ENCODE measurements at places on chromosomes 16 and 17.

- no peak for DNase-seq
Observed at GRCh38 chr16:52257534-52257933, 289.4 kb downstream of the TOX3 start.

DNA sequence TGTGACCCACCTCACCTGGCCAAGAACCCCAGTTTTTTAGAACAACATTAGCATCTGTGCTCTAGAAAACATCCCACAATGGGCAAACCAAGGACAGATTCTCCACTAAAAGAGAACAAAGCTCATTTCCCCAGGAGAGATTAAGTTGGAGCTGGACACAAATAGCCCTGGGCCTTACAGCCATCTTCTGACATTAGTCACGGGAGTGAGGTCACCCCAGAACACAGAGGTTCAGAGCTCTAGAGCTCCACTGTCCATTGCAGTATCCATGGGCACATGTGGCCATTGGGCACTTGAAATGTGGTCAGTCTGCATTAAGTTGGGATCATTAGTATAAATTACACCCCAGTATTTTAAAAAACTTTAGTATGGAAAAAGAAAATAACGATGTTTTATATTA, 47.6 kb upstream of the RBBP6 start:
- DNase-seq, result no peak

DNA sequence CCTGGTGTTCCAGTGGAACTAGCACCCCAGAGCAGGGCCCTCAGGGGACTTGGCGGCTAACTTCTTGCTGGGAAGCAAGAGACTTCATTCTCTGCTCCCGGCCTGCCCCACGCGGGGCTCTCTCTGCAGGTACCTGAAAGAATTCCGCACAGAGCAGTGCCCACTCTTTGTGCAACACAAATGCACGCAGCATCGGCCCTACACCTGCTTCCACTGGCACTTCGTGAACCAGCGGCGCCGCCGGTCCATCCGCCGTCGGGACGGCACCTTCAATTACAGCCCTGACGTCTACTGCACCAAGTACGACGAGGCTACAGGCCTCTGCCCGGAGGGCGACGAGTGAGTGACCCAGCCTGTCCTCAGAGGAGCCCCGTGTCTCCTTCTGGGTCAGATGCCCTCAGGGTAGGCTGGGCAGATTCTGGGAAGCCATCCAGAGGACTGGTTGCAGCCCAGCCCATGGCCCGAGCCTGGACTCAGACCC, 25.1 kb downstream of the UNK start:
- no peak for DNase-seq

- DNase-seq, result no peak
Observed at GRCh38 chr16:4428500-4428899, 2.8 kb downstream of the DNAJA3 start.

- no peak for DNase-seq
Observed at GRCh38 chr17:49717371-49717861, 9.7 kb upstream of the SLC35B1 start.
